ENCODE measurements at places on chromosomes 1 and 21.

- DNase-seq: no peak
Measured at GRCh38 chr1:71046891-71047634, 553 bp downstream of the PTGER3 start.

GRCh38 chr1:32724678-32725614 is 22.4 kb upstream of the SYNC start:
- no peak for DNase-seq

GRCh38 chr1:76224752-76225151 is 150.2 kb downstream of the ST6GALNAC3 start:
- no peak for DNase-seq

DNA sequence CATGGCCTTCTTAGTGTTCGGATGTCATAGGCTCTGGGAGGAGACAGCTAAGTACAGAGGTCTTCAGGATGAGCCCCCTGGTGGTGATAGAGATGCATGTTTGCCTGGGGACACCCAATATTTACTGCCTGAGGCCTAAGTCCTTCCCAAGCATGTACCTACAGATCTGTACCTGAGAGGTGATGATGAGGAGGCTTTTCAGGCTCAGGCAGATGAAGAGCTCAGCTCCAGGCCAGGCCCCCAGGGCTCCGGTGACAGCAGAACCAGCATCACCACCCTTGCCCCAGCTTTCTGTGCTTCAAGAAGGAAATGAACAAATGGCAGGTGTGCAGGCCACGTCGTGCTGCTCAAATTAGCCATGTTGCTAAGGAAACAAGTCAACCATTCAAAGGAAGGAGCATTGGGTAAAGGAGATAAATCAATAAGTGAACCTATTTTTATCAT is 21.1 kb downstream of the CACNA1E start:
- no peak for DNase-seq

DNA sequence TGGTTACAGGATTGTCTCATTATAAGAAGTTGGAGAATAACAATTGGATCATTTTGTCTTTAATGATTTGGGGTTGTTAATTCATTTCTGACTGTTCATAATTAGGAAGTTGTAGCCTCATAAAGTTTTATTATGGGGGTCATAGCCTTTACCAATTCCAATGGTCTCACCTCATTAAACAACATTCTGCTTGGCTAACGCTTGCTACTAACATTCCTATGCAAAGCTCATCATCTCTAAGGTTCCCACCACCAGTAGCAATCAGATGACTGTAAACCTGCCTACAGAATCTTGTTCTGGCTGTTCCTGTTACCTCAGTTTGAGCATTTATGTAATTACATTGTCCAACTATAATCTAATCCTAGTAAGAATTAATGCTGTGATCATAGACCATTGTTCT is 60.2 kb downstream of the ODF2L start:
- DNase-seq: no peak

DNA sequence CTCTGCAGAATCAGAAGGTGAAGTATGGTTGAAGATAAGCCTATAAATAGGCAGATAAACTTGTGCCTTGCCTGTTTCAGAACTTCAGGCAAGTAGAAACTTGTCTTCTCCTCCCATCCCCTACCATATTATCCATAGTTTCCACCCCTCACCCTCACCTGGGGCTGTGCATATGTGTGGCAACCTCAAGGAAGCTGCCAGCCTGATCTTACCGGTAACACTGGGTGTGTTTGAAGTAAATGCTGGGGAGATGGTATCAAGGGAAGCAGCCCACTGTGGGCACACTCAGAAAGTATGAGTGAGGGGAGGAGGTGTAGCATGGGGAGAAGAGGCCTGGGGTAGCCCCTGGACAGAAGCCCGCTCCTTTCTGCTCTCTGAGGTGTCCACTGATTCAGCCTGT is 14.5 kb downstream of the VANGL2 start:
- DNase-seq: no peak

DNA sequence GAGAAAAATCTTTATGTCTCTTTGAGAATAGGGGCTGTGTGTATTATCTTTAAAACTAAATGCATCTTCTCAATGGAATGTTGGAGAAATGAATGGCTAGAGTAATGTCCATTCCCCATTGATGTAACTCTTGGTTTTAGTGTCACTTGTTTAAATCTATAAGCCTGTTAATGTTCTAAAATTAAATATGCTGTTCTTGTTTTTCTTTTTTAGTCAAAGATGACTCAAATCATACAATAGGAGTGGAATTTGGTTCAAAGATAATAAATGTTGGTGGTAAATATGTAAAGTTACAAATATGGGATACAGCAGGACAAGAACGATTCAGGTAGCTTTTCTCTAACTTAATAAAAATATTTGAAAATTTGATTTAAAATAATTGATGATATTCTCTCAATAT is 17.6 kb downstream of the RAB4A start:
- no peak for DNase-seq

- DNase-seq: no peak
Measured at GRCh38 chr1:109357616-109358015, 40.1 kb downstream of the SORT1 start.

- no peak for DNase-seq
Measured at GRCh38 chr1:211939876-211940468, 95.4 kb downstream of the INTS7 start.

DNA sequence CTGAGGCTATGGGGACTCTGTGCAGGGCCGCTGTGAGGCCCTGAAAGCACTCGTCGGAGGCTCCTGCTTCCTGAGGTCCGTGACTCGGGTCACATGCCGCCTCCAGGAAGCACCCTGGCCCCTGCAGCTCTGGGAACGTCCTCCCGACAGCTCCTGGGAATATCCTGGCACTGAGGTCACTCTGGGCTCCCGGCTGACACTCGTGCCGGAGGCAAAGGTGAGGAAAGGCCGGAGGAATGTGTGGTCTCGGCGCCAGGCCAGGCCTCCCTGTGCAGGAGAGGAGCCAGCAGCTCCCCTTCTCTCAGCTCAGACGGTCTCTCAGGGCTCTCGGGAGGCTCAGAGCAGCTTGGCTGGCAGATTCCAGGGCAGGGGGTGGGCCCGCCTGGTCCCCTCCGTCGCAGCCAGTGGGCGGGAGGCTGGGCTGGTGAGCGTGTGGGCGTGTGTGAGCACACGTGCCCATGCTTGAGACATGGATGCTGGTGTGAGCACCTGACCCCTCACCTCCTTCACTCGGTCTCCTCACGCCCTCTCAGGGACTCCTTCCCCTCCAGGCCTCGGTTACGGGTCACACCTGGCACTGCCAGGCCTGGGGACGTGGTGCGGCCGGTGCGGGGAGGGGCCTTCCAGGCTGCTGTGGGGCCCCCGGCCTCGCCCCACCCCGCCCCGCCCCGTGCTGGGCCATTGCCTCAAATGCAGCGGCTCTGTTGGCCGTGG is 5.5 kb upstream of the RNF223 start:
- no peak for DNase-seq

GRCh38 chr21:43006874-43007208 is 32.5 kb downstream of the PKNOX1 start:
- no peak for DNase-seq

GRCh38 chr1:5238351-5239130 is 584.1 kb downstream of the AJAP1 start:
- no peak for DNase-seq

- no peak for DNase-seq
Measured at GRCh38 chr1:151461694-151462093, 2.4 kb upstream of the POGZ start.

DNA sequence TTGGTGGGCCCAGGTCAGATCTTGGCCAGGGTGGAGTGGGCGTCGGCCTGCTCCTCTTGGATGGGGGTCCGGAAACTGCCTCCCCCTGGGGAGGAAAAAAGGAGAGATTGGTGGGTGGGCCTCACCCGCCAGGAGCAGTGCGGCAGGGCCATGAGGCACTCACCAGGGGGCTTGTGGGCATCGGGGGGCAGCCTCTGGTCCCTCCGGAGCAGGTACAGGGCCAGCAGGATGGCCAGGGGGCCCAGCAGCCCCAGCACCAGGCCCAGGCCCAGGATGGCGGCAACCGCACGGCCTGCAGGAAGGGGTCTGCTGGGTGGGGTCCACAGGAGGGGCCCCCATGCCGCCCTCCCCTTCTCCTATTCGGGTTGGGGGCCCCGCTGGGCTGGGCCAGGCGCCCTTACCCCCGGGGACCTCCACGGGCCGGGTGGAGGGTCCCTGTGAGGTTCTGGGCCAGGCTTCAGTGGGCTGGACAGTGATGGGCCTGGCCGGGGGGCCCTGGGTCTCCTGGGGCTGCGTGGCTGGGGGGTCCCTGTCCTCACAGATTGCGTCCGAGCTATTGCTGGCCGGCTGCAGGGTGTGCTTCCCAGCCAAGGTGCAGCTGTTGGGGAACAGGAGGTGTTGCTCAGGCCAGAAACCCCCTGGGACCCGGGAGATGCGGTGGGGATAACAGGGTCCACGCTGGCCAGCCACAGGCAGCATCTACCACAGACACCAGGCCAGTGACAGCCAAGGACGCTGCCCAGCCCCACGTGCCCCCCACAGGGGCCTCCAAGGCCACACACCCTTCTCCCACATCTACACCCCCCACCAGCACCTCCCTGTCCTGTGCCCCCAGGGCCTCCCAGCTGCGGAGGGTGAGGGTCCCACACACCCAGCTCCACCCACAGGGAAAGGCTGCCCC is 2.2 kb downstream of the TNFRSF4 start:
- DNase-seq: no peak

- no peak for DNase-seq
Measured at GRCh38 chr1:10630661-10631120, 155.9 kb downstream of the PEX14 start.

GRCh38 chr1:156368889-156369684 is at the start of gene RHBG:
TSS of gene RHBG (plus strand) at chr1:156369211. CDS start at chr1:156369250, 39 bp downstream.
- DNase-seq: no peak

GRCh38 chr1:214003233-214003632 is 15.5 kb downstream of the PROX1 start:
- DNase-seq: no peak

Data from stimulated activated CD8-positive, alpha-beta memory T cell treated with anti-CD3 and anti-CD28 coated beads, Interleukin-4, amount 100 ng/mL, for 1 hour (primary cell).